Right ventricle myocardium superior (tissue), 1 donor: ENCODE measurements at places on chromosomes 3 and 15. TPM values are rescaled to one million over a fixed set of nuclear protein-coding genes. Genes with fewer than 3 reads are reported as not detected.

DNA sequence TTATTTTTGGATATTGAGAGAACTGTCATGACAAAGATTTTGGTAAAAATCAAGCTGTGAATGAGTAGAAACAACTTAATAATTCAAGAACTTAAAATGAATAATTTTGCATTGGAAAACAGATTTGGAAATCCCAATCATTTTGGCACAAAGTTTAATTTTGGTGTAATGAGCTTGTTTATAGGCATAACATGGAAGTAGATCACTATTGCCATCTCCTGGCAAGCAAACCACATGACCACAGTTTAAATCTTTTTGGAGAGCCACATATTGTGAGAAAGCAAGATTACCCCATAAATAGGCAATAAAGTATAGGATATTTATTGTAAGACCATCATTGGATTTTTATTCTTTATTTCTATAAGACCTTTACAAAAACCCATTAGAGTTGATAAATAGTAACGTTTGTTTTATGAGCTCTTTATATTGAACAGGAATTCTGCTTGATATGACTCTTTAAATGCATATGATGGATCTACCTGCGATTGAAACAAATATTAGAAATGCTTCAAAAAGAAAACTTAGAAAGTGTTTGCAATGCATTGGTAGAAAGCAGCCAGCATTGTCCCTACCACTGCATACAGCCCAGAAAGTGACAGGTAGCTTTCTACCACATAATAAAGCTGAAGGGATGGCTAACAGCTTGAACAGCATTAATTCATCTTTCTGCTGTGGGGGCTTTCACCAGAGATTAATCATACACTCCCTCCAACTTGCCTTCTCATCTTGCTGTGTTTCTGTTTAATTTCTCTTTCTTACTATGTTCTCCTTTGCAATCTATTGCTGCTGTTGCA, 766.8 kb downstream of the TBL1XR1 start:
- no peak for DNase-seq

DNA sequence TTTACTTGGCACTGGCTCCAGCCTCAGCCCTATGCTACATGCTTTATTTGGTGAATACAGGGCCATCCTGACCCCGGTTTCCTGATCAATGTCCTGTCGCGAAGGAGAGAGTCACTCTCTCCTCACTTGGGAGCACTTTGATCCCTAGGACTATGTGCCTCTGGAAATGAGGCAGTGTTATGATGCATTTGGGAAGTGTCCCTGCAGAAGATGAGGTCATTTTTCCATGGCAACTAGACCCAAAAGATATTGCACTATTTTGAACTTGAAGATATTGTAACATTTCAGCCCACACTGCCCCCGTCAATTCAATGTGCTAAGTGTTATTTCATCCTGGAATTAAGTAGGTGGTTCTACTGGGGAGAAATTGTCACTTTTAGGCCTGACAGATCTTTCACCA, 68.0 kb downstream of the LRRK1 start:
- no peak for DNase-seq

GRCh38 chr3:14169871-14170270, 8.5 kb downstream of the XPC start:
- no peak for DNase-seq

Gene SKOR1
- total RNA-seq: 0.11 TPM

DNA sequence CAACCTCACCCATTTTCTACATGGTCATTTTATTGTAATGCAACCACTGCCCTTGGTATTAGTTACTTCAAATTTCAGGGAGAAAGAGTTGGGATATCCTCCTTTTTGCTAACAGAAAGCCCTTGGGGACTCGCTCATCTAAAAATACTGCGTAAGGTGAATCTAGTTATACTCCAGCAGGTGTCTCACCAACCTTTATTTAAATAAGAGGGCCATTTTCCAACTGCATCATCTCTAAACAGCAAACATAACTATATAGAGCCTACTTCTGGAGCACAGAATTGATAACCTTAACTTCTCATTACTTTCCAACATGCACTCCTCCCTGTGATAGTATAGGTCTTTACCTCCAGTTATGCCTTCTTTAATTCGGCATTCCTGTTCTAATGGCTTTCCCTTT, 77.5 kb downstream of the TBL1XR1 start:
- DNase-seq: no peak

DNA sequence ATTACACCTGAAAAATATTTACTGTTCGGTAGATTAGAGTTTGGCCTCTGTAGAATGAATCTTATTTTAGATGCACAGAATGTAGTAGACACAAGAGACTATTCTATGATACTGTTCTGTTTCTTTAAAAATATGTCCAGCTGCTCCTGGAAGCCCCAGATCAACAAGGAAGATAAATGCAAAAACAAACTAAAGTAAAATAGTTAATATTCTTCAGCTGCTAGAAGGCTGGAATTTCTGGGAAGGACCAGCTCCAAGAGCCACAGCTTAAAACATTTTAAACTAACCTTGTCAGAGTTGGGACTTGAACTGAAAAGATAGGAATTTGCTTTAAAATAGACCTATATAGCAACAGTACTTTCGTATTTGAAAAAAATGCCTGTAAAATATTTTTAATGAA, 277.9 kb downstream of the PTPRG start:
- no peak for DNase-seq

GRCh38 chr3:38095669-38096483, 41.1 kb downstream of the ACAA1 start:
- no peak for DNase-seq

DNA sequence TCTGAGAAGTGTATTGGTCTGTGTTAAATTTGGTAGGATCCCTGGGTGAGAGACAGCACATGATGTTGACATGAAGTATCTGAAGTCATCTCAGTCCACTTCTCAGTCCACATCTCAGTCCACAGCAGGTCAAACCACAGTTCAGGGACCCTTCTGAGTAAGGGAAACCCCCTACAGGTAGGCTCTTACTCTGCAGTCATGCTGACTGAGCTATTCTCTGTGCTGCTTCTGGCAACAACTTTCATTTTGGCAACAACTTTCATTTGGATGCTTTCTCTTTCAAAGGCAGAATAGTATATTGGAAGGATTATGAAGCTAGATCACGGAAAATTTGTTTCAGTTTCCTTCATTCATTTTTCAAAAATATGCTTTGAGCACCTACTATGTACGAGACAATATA, 178.2 kb upstream of the GOLIM4 start:
- no peak for DNase-seq

Gene HIGD2B
- total RNA-seq: not detected

Gene SNTN
- total RNA-seq: not detected

DNA sequence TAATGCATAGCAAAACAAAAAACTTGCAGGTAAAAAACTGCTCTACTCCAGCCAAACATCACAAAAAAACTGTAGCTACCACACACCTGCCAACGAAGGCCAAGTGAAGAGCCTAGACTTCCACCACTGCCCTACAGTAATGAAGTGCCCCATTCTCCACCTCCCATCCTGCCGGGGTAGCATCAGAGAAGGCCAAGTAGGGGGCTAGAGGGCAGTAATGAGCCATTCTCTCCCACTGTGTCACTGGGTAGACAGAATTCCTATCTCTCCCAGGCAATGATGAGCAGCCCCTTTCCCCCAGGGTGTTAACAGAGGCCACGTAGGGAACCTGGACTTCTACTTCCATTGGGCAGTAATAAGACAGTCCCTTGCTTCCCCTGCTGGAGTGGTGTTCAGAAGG, 9.5 kb downstream of the SEC22C start:
- no peak for DNase-seq

- no peak for DNase-seq
Observed at GRCh38 chr3:176378789-176379188, 818.5 kb downstream of the TBL1XR1 start.

Gene SLC28A1
- 0.46 TPM for total RNA-seq

DNA sequence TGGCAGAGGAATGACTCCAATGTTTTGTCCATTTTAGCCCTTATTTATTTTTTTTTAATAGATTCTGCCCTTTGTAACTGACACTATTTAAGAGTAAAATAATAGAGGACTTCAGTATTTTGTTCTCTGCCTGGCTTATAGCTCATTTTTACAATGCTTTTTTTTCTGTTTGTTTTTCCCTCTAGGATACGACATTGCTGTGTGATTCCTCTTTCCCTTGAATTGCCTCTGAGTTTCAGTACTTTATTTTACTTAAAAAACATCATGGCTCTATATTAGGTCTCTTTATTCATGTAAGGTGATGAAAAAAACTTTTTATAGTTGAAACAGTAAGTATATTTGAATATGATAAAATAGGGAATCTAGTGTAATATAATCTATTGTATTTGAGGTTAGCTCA, 179.1 kb downstream of the PTPRG start:
- no peak for DNase-seq

DNA sequence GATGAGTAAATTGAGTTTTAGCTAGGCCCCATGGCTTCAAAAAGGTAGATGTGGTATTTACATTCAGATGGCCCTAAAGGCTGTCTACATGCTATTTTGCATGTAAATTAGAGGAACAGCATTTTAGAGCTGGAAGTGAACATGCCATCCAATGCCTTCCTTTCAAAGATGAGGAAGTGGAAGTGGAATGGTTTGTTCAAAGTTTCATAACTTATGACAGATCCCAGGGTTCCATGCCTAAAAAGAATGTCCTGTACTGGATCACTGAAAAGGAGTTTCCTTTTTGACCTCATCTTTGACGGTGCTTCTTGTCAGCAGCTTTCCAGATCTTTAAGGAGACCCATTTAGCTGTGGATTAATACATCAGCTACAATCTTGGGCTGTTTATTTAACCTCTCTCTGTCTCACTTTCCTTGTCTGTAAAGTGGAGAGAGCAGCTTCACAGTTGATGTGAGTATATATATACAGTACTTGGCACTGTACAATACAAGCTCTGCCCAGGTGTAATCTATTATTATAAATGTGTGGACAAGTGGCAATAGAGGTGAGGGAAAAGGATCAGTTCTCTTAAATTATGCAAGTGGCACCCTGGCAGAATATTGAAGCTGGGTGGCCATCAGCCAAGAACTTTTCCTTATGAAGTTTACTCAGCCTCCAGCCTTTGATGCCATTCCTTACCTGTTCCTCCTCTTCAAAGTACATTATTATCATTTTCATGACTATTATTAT, 68.7 kb upstream of the GOLGA8B start:
- no peak for DNase-seq

- no peak for DNase-seq
Observed at GRCh38 chr15:57313134-57313483, 63.2 kb upstream of the CGNL1 start.

Gene LRRC34
- 2.0 TPM for total RNA-seq

DNA sequence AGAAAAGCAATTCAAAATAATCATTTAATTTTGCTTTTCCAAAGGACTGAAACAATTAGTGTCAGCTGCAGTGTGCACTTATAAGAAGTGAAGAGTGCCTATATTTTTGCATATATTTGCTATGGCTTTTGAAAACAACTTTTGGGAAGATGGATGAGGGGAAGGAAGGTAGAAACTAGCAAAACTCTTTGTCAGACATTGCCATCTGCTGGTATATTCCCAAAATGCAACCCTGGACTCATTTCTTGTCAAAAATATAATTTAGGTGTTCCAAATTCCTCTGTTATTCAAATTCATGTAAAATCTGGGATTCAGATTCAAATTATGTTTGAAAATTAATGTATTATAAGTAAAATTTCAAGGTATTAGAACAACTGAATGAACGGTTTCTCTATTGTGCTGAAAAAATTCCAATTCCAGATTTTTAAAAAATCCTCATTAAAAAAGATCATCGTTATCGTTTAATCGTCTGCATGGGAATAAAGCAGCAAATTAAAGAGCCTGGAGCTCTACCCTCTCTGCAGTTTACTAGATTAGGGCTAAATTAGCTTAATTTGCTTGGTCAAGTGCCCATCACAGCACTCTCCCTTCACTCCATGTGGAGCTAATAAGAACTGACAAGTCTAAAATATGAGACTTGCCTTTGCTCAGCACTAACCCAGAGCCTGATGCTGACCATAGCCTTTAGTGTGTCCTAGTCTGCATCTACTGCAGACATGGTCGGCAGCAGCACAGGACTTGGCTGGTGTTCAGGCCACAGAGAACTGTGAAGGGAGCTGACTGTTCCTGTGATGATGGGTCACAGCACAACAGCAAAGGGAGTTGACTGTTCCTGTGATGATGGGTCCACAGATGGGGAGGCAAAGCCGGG, 67.9 kb upstream of the MITF start:
- no peak for DNase-seq

DNA sequence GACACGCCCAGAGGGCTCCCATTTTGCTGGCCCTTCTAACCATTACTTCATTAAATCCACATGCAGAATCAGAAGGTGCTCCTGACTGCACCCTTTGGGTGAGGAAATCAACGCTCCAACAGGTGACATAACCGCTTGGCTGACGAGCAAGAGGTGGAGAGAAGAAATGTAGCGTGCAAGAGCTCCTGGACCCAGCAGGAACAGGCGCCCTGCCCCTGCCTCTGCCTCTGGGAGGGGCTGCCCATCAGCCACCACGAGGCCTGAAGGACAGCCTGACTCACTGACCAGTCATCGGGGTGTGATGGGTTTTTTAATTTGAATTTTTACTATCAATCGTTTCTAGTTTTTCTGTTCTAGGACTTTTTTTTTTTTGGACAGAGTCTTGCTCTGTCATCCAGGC, 218.2 kb downstream of the ADAMTS17 start:
- no peak for DNase-seq

DNA sequence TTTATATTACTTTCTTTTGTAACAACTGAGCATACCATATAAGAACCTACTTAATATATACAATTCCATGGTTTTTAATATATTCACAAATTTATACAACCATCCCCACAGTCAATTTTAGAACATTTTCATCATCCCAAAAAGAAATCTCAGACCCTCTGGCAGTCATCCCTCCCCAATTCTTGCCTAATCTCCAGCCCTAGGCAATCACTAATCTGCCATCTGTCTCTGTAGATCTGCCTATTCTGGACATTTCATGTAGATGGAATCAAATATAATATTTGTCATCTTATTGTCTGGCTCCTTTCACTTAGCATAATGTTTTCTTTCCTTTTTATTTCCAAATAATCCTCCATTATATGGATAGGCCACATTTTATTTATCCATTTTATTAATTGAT, 92.5 kb downstream of the LARS2 start:
- no peak for DNase-seq

DNA sequence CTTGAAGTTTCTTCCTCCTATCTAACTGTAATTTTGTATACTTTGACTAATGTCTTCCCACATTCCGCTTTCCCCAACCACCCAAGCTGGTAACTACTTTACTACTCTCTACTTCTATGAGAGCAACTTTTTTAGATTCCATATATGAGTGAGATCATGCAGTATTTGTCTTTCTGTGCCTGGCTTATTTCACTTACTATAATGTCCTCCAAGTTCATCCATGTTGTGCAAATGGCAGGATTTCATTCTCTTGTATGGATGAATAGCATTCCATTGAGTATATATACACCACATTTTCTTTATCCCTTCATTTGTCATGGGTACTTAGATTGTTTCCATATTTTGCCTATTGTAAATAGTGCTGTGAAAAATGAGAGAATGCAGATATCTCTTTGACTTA, 78.5 kb upstream of the CCNL1 start:
- no peak for DNase-seq

DNA sequence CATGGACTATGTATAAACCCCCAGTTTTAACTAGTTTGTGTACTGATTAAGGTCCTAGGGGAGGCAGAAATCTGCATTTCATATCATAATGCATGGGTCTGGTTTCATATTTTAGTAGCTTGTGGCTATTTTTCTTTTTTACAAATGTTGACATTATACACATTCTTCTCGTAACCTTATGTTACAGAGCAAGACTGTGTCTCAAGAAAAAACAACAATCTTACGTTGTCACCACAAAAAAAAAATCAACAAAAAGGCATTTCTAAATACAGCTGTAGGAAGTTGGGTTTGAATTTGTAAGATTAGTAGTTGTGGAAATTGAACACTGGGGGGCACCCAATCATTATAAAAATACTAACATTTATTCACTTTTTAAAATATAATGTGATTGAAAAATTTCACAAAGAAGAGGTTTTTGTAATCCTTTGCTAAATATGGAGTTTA, 17.9 kb downstream of the SERP1 start:
- no peak for DNase-seq
